T-helper 17 cell (primary cell): ENCODE measurements at places on chromosomes 13 and 19.
A peak's percentile ranks its signal among the peaks of the same experiment; 100 is the strongest.

- no peak for DNase-seq
These were observed 106.7 kb downstream of the OLFM4 start for GRCh38 chr13:53135301-53135700.

DNA sequence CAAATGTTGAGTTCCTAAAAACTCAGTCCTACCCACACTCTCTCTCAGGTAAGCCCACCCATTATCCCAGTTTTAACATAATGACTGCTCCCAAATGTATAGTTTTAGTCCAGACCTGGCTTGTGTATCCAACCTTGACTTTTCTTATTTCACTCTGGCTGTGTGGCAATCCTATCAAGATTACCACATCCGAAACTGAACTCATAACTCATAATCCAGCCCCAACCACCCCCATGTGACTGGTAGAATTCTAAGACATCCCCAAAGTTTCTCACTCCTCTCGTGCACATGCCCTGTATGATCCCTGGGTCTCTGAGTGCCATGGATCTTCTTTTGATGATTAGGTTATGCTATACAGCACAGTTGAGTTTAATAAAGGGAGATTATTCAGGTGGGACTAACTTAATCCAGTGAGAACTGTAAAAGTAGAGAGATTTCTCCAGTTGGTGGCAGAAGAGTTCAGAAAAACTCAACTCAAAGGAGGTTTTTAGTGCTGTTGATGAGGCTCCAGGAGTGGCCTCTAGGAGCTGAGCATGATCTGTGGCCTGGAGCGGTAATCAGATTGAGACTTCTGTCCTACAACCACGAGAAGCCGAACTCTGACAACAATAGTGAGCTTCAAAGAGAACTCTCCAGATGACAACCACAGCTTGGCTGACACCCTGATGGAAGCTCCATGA is 413.4 kb downstream of the ZNF536 start:
- no peak for DNase-seq

GRCh38 chr13:31982540-31982939 is 49.0 kb upstream of the FRY start:
- no peak for DNase-seq

DNA sequence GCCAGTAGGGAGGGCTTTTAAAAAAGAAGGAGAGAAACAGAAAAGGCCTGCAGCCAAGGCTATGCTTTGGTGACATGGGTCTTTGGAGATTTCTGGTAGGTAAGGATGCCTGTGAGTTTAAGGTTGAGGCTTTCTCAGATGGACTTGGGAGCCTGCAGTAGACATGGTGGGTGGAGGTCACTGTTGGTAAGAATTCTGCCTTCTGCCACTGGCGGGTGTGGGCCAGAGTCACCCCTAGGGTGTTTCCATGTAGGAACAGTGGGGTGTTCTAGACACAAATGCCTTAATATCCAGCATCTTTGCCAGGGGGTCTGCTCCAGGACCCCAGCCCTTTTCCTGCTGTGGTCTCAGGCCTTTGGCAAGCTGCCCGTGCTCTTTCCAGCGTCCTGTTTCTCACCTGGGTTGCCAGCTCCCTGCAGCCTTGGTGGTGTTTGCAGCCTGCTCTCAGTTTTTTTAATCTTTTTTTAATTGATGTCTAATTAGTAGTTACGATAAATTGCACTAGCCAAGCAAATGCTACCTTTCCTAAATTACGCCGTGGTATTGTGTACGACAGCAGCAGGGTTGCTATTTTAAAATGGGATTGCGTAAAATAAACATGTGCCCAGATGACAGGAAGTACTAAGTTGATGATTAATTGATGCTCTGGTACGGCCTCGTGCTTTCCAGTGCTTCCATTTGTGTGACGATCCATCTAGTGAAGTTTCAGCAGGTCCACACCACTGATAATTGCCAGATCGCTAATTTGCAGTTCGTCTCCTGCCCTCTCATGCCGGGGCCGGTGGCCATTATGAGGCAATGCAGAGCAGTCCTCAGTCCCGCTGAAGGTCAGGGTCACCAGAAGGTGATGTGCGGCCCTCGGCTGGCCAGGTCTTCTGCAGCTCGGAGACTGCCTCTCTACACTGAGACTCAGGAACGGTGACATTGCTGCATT is 35.3 kb upstream of the NPAS1 start:
- no peak for DNase-seq

GRCh38 chr13:99208845-99209527 is 8.3 kb downstream of the UBAC2 start:
- DNase-seq = no peak

GRCh38 chr19:42207767-42208271 is 9.7 kb downstream of the DEDD2 start:
- DNase-seq = peak; percentile 32
